ENCODE measurements at places on chromosomes 7 and 10.

GRCh38 chr10:93438613-93439253 is 43.4 kb downstream of the MYOF start:
- no peak for DNase-seq

DNA sequence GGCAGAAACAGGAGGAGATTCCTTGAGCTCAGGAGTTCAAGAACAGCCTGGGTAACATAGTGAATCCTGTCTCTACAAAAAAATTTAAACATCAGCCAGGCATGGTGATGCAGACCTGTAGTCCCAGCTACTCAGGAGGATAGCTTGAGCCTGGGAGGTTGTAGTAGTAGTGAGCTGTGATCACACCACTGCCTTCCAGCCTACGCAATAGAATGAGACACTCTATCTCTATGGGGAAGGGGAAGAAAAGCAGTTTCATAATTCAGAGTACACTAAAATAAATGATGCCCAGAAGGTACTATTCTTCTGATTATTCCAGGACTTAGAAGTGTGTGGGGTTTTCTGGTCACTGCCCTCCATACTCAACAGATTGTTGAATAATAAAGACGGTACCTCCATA is 177.3 kb downstream of the KMT2E start:
- no peak for DNase-seq

- no peak for DNase-seq
Observed at GRCh38 chr7:139772873-139773272, 4.9 kb downstream of the HIPK2 start.

DNA sequence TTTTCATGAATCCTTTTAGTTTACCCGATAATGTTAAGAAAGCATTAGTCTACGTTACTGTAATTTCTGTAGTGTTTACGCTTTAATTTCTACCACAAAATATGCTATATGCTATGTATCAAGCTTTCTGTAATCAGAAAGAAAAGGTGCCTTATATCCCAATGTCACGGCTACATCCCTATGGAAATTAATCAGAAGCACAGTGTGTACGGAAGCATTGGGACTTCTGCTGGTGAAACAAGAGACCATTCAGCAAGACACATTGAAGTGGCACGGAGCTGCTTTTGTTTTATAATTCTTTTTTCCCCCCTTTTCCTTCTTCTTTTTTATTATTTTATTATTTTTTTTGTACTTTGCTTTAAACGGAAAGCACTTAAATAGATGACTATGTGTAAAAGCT is 31.2 kb upstream of the SH2B2 start:
- no peak for DNase-seq

DNA sequence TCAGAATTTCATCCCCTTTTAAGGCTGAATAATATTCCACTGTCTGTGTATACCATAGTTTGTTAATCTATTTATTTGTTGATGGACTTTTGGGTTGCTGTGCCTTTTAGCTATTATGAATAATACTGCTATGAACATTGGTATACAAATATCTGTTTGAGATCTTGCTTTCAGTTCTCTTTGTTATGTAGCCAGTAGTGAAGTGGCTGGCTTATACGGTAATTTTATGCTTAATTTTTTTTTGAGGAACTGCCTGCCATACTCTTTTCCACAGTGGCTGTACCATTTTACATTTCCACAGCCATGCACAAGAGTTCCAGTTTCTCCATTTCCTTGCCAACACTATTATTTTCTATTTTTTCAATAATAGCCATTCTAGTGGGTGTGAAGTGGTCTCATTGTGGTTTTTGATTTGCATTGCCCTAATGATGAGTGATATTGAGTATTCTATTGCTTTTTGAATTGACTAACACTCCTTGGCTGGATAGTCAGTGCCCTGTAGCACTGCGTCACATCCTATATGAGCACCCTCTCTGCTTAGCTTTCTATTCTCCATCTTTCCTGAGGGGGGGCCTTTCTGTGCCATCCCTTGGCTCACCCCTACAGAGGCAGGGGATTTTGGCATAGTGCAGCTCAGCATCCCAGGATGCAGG is 29.4 kb upstream of the RAPGEF5 start:
- DNase-seq, result no peak
